ENCODE measurements at places on chromosomes 5 and 9. TPM values are rescaled to one million over a fixed set of nuclear protein-coding genes. Genes with fewer than 3 reads are reported as not detected.

RGS7BP gene
- 1.9 TPM for polyA plus RNA-seq

RORB gene
- polyA plus RNA-seq = 0.60 TPM

CAVIN4 gene
- polyA plus RNA-seq = 0.30 TPM

FGD3 gene
- polyA plus RNA-seq = 1.4 TPM

NTRK2 gene
- 12.0 TPM for polyA plus RNA-seq

MEIKIN gene
- 0.29 TPM for polyA plus RNA-seq

ARSI gene
- 0.63 TPM for polyA plus RNA-seq

TLX3 gene
- polyA plus RNA-seq = not detected

IGFBPL1 gene
- polyA plus RNA-seq = 0.28 TPM

SAXO1 gene
- 0.04 TPM for polyA plus RNA-seq

TMEM232 gene
- polyA plus RNA-seq = 0.70 TPM

TRIM36 gene
- 2.6 TPM for polyA plus RNA-seq

MLLT3 gene
- polyA plus RNA-seq = 14.3 TPM

DNA sequence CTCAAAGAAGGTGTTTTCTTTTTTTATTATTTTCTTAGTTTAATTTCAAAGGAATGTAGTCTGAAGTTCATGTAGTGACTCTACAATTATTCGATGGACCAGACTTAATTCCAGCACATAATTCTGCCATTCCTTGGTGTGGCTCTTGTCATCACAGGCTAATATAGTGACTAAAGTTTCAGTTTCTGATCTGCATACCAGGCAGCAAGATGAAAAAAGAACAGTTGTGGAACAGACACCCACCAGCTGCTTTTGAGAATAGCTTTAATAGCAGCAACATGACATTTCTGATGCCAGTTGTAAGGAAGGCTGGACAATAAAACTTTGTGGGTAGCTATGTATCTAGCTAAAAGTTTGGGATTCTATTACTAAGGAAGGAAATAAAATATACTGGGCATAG lies 676.3 kb upstream of the GRAMD2B start:
- no peak for DNase-seq

DNA sequence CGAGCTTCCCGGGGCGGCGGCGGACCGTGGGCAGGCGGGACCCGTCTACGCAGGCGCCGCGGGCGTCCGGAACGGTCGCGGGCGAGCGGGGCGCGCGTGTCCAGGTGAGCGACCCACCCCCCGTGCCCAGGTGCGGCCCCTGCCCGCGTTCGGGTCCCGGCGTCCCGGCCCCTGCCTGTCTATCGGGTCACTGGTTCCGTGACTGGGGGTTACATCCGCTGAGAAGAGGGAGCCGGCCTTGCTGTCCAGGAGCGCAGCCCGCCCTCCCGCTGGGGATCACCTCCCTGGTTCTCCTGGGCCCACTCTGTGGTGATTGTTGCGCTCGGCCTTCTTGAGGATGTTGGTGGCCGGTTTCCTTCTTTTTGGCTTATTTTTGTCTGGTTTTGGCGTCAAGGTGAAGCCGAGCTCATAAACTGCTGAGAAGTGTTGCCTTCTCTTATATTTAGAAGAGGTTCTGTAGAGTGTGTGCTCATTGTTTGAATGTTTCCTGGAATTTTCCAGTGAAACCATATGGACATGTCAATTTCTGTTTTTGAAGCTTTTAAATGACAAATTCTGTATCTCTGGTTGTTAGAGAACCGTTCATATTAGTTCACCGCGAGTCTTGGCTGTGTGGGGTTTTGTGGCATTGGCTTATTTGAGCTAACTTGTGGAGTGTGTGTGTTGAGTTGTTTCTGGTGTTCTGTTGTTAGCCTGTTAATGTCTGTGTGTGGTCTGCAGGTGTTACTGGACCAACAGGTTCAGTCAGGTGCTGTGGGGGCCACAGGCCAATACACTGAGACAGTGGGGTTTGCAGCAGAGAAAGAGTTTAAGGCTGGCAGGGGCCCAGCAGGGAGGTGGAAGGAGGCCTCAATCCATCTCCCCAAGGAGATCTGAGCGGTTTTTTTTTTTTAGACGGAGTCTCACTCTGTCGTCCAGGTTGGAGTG lies 621 bp downstream of the CEP72 start:
- DNase-seq = no peak

- DNase-seq = no peak
Measured at GRCh38 chr5:157487358-157487757, 27.3 kb downstream of the NIPAL4 start.

- DNase-seq = no peak
Measured at GRCh38 chr5:129377504-129377903, 82.6 kb upstream of the ADAMTS19 start.

GRCh38 chr5:133460172-133460758 lies 152.1 kb downstream of the FSTL4 start:
- DNase-seq = no peak

GRCh38 chr5:116475338-116475737 lies 99.3 kb downstream of the SEMA6A start:
- no peak for DNase-seq

DNA sequence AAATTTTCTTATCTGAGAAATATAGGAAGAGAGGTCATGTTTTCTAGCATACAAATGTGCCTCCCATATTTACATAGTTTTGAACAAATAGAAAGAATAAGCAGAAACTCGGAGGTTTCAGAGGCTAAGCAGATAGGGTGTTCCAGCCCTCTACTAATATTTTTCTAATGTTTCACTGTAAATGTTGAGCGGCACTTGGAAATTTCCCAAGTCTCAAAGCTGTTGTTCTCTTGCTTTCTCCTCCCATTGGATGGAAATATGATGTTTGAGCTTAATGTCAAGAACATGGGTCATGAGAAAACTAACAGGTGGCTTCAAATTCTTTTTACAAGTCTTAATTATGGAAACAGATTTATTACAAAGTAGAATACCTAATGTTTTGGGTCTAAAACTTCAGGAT lies 5.1 kb downstream of the SPINK1 start:
- DNase-seq = no peak

GRCh38 chr5:176490301-176490700 lies 42.1 kb downstream of the FAF2 start:
- no peak for DNase-seq

GRCh38 chr9:36163049-36163785 lies 6.0 kb upstream of the CCIN start:
- DNase-seq = peak; percentile 88

- no peak for DNase-seq
Measured at GRCh38 chr5:66246608-66247007, 102.5 kb downstream of the SREK1 start.

DNA sequence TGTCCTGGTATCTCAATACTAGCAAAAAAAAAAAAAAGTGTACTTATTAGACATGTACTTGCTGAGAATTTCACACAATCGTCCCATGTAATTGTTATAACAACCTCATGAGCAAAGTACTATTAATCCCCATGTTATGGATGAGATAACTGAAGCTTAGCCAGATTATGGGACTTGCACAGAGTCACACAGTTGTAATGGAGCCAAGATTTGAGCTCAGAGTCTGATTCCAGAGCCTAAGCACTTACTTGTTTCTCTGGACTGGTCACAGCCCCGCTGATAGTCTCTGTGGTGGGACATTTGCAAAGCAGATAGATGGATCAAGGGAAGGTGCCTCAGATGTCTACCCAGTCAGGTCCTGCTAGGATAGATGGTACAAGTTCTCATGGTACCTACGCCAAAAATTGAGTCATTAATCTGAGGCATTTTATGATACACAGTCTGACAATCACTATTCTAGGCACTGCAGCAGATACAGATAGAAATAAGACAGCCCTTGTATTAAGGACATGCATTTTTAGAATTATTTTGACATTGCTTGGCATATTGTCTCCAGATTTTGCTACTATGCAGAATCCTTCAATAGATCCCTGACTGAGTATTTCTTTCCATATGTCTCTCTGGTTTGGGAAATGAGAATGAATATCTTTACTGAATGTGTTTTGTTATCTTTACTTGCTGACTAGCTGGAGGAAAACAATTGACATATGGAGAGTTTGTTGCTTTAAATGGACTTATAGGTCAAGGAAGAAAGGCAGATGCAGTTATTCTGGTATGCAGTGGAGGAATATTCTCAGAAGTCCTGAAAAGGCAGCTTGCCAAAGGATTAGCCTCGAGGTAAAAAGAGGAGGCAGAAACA lies 149.5 kb downstream of the ADAMTSL1 start:
- no peak for DNase-seq

DNA sequence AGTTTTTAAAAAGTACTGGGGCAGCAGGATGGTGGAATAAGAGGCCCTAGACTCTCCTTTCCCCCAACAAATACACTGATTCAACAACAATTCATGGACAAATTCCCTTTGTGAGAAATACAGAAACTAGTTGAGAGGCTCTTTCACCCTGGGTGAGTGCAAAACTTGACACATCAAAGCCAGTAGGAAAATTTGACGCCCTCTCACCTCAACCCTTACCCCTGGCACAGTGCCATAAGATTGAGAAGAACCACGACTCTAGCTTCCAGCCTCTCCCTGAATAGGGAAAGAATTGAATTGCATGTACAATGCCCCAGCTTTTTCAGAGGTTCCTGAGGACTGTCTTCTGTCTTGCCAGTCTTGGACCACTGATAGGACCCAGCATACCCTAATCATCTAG lies 12.3 kb downstream of the KIF4B start:
- no peak for DNase-seq

- no peak for DNase-seq
Measured at GRCh38 chr5:147912011-147912410, 5.7 kb upstream of the C5orf46 start.

- no peak for DNase-seq
Measured at GRCh38 chr5:40754381-40755092, 1.2 kb downstream of the TTC33 start.

GRCh38 chr9:122457787-122458186 lies 19.9 kb downstream of the OR1J1 start:
- DNase-seq = no peak

DNA sequence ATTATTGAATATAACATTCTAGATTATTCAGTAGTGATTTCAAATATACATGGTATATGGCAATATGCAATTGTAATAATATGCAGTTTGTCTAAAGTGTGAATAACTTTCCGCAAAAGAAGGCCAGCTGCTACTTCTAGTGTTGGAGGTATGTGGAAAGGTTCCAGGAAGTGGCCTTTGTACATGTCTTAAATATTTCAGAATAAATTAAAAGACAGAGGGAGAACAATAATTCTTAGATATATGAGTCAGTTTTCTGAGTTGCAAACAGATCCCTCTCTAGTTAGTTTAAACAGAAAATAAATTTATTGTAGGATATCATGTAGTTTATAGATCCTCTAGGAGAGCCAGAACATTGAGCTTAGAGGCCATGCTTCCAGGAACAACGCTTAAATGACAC lies 210.8 kb upstream of the ELL2 start:
- no peak for DNase-seq

DNA sequence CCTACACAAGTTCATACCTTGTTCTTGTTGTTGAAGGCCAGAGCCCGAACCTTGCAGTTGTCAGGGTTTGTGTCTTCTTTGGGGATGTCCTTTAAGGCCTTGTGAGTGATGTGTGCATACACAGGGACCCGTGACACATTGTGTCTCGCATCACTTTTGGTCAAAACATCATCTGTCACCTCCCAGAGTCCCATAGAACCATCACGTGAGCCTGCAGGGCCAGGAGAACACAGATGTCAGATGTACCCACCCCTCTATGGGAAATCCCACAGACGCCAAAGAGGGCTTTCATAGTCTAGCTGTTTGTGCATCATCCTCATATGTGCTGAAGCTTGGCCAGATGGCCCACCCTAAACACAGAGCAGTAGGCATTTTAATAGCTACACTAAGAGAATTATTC lies 28.2 kb downstream of the DCAF12 start:
- no peak for DNase-seq

DNA sequence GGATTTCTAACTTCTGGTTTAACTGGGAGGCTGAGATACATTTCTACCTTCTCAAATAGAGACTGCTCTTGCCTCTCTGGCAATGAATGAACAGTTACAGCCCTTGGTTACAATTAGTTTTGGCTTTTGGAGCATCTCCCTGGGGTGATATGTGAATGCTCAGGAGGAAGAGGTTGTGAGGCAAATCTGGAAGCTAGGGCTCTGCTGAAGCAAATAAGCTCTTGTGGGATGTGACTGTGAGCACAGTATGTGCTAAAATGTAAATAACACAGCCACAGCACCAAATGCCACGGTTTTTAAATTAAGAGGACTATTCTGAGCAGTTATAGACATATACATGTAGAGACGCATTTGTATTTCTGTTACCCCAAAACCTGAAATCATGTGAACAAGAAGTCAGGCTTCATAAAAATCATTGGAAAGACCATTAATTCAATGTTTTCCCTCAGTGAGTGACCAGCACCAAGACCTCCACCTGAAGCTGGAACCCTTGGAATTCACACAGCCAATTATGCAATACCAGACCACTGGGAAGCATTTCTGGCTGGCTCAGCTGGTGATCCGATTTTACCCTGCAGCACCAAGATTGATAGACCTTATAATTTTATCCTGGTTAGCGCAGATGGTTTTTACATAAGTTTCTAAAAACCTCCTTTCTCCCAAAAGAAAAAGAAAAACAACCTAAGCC lies 3.0 kb upstream of the SLC44A1 start:
- no peak for DNase-seq

DNA sequence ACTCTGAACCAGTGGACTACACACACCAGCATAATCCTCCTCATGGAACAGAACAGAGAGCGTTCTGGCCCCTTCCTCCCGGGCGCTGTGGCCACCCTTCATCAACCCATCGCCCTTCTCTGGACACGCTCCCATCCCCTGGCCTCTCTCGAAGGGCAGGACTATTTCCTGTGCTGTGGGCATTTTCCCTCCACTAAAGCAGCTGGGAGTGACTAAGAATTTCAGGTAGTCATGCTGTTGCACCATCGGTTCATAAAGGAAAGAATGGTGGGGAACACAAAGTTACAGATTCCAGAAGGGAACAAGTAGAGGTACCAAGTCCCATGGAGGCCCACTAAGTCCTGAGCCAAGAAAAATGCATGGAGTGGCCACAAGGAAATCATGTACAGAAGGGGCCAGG lies 68.6 kb downstream of the EPB41L4B start:
- no peak for DNase-seq

- no peak for DNase-seq
Measured at GRCh38 chr9:92722386-92723298, 42.0 kb downstream of the BICD2 start.

DNA sequence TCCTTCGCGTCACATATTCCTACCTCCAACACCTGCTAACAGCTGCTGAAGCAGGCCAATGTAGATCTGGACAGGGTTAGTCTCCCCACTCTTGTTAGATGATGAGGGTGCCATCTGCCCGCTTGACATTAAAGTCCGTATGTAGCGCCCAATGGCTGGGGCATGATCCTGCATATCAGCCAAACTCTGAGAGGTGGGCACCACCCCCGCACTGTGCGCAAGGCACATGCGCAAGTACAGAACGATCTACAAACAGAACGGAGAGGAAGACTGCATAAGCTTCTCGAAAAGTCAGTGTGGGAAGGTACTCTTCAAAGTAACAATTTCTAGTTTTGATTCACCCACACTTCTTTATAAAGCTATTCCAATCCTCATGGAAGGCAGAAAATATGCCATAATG lies 69.8 kb downstream of the ECPAS start:
- no peak for DNase-seq

- DNase-seq = no peak
Measured at GRCh38 chr5:179509239-179509638, 41.1 kb upstream of the RUFY1 start.

- DNase-seq = no peak
Measured at GRCh38 chr9:130128733-130129431, 43.3 kb upstream of the NCS1 start.

- no peak for DNase-seq
Measured at GRCh38 chr9:79184831-79185230, 386.9 kb upstream of the TLE4 start.

- no peak for DNase-seq
Measured at GRCh38 chr9:135982499-135983207, 21.5 kb upstream of the UBAC1 start.
